ENCODE measurements at places on chromosomes 3 and 15.

GRCh38 chr3:46693038-46693891 is at the start of gene ALS2CL:
ALS2CL (minus strand) TSS chr3:46693679; CDS start chr3:46689440, 4,239 bp downstream.
- peak; percentile 20 for DNase-seq

DNA sequence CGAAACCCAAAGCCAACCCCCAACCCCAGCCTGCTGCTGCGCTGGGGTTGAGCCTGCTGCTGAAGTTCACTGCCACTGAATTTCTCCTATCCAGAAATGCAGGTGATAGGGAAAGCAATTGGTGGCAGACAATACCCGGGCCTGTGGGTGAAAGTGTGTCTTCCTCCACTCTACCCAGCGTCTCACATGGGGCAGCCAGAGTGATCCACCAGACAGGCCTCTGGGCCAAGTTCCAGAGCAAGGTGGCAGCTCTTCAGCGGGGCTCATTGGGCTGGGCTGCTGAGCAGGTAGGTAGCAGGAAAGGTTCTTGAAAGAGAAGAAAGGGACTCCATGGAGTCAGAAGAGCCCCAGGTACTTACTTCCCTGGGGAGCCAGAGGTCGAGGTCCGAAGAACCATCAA is 6.0 kb downstream of the ADCY5 start:
- no peak for DNase-seq

DNA sequence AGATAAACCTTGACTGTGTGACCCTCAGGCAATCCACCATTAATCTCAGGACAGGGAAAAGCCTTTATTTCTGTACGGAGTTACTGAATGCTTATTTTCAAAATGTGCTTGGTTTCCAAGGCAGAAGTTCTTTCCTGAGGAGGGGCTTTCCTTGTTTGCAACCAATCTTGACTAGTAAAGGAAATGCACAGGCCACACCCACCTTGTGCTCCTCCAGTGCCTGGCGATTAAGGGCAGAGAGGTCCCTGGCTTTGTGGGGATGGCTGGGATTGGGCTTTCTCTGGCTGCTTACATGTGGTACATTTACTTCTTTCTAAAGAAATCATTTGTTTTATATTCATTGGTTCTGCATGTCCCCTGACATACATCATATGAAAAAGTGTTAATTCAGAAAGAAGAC is 47.8 kb downstream of the ZNF621 start:
- no peak for DNase-seq

- DNase-seq, result no peak
These were observed 51.8 kb downstream of the OCA2 start for GRCh38 chr15:28047277-28047676.
